NCI-H526 treated with DMSO at 0.1 percent for 48 hours (cell line): ENCODE measurements at places on chromosomes 11 and 22.
A peak's percentile ranks its signal among the peaks of the same experiment; 100 is the strongest.

GRCh38 chr11:124152770-124153407 lies 30.3 kb upstream of the OR10D3 start:
- DNase-seq: no peak

GRCh38 chr11:62612366-62613290 lies at the start of the genes EML3 and ROM1:
Gene EML3 (minus strand): TSS chr11:62612775. CDS start chr11:62612457, 318 bp downstream.
Gene ROM1 (plus strand): TSS chr11:62613257. CDS start chr11:62613282, 25 bp downstream.
- DNase-seq: peak; percentile 46

DNA sequence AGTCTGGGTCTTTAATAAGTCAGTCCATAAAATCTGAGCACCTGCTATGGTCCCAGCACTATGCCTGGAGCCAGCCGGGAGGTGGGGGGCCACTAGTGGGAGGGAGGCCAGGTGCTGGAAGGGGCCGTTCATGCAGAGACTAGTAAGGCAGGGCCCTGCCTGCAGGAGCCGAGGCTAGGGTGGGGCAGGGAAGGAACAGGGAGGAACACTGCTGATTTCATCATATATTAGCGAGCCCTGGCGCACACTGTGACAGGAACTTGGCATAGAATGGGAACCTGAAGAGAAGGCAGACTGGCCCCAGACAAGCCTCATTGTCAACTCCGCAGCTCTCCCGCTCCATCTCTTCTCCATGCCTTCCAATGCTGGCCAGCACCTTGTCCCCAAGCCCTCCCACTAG lies 7.1 kb downstream of the VSIG10L2 start:
- no peak for DNase-seq

- no peak for DNase-seq
Measured at GRCh38 chr22:50563413-50564160, 868 bp upstream of the SYCE3 start.

- peak; percentile 90 for DNase-seq
Measured at GRCh38 chr11:109697140-109697843, 275.3 kb downstream of the C11orf87 start.

DNA sequence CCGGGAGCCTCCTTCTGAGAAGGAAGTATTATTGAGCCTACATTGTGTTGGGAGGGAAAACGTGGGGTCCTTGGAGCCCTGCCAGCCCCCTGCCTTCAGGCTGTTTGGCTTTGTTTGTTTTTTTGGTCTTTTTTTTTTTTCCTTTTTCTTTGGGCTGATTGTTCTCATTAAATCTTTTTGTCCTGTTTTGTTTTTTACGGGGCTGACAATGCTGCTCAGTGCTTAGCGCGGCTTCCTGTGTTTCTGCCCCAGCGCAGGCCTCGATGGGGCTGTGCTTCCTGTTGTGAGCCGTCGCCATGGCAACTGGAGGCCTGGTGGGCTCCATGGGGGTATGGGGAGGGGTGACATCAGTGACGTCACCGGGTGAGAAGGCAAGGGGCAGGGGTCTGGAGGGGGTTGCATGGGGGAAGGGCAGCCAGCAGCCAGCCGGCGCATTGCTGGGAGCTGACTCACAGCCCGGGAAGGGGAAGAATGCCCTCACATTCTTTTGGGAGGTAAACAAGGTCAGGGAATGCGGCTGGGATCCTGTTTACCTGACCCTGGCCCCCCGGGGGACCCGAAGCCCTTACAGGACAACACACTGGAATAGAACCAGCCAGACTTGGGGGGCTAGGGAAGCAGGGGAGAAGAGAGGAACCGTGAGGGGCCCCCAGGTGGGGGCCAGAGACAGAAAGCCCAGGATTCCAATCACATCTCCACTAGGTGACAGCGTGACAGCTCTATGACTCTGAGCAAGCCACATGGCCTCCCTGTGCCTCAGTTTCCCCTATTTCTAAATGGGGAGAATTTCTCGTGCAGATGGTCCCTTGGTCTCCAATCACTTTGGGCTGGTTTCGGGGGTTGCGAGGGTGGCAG lies 22.2 kb upstream of the CBX7 start:
- no peak for DNase-seq

GRCh38 chr11:32425761-32426160 lies 9.6 kb downstream of the WT1 start:
- DNase-seq: no peak

- DNase-seq: no peak
Measured at GRCh38 chr11:32065865-32066629, 24.8 kb upstream of the RCN1 start.

DNA sequence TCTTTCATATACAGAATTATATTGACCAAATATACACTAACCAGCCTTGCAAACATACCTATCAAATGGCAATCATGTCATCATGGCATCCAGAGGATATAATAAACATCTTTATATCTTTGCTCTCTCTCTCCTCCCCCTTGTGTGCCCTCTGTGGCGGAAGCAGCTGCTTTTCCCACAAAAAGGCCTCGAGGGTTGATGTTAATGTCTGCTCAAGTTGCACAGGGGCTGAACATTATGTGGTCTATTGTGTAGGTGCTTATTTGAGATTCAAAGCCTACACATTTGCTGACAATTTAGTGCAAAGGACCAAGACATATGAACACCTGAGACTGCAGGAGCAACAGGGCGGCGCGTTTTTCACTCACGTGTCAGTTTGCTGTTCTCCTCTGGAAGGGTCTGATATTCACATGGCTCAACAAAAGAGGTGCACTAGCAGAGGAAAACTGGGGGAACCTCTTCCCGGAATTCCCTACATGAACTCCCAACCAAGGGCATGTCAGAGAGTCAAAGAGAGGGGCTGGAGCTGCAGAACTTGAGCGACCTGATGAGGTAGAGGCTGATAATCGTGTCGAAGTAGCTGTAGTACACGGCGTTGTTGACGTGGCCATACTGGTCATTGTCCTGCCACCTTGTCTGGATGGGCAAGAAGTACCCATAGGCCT lies 138.8 kb downstream of the RCN1 start:
- DNase-seq: peak; percentile 7

- no peak for DNase-seq
Measured at GRCh38 chr22:49009359-49010063, 818.2 kb downstream of the BRD1 start.

DNA sequence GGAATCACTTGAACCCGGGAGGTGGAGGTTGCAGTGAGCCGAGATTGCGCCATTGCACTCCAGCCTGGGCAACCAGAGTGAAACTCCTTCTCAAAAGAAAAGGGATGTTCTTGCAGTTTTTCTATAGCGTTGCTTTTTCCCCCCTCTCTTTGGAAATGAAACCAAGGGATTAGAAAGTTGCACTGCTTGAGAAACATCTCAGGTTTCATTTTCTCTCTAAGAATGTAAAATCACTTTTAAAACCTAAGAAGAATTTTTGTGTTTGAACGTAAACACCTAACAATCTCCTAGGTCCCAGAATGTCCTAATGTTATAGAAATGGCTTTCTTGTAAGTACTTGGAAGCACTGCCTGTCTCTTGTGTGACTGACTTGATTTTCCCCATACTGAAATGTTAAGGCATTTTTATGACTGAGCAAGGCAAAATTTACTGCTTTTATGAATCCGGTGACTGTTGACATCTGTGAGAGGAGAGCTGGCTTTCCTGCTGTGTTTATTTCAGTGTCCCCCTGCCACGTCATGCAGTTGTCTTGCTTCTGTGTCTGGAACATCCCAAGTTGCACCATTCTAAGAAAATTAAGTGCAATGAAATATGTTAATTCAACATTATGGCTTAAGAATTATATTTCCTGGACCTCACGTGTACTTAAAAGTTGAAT lies 37.7 kb downstream of the NF2 start:
- DNase-seq: no peak

DNA sequence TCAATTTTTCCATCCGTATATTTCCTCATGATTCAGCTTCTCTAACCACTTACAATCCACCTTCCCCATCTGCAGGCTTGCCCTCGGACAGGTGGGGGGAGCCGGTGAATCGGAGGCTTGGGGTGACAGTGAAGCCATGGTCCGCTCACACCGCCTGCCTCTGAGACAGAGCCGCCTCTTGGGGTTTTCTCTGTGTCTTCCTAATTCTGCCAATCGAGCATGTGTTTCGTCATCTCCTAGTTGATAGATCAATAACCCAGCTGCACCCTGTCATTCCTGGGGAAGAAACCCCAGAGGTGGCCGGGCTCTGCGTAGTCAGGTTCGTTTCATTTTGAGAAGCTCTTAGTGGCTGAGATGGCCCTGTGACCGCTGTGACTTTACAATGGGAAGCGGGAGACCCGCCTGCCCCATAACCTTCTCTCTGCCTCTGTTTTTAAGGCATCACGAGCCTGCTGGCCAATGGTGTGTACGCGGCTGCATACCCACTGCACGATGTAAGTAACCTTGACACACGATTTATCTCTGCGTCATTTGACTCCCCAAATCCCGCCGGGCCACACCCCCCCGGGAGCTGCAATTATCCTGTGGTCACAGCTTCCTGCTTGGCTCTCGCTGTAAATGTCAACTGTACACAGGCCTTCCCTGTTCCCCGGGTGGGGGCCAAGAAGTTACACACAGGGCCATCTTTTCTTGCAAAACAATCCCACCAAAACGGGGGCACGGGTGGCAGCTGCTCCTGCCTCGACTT lies 33.3 kb downstream of the ANO1 start:
- no peak for DNase-seq

GRCh38 chr11:61157743-61158142 lies 3.5 kb downstream of the VPS37C start:
- DNase-seq: no peak

DNA sequence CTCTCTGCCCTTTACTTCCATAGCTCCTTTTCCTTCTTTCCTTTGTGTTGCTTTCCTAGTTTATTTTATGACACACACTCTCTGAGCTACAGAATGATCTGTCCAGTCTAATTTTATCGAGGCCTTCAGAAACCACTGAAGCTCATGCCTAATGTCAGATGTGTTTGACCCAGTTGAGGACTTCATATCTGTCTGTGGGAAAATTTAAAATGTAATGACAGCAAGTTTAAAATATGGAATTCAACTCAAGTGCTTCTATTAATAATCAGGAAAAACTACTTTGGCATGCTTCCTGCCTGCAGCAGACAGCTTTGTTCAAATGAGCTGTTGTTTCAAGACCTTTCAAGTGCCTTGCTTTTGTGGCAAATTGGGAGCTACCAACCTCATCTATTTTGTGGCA lies 261.8 kb upstream of the MTNR1B start:
- peak; percentile 78 for DNase-seq

DNA sequence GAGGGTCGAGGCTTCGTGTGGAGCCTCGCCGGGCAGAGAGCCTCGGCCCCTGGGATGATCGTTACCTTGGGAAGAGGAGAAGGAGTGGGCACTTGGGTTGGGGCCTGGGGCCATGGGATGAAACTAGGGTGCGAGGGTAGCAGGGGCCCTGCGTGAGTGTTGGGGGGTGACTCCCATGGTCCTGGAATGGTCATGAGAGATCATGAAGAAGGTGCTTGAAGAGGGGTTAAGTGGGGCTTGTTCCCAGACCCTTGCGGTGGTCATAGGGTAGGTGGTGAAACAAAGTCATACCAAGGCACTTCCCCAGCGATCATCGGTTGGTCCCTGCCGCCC lies 284 bp downstream of the CCS start:
- DNase-seq: no peak

DNA sequence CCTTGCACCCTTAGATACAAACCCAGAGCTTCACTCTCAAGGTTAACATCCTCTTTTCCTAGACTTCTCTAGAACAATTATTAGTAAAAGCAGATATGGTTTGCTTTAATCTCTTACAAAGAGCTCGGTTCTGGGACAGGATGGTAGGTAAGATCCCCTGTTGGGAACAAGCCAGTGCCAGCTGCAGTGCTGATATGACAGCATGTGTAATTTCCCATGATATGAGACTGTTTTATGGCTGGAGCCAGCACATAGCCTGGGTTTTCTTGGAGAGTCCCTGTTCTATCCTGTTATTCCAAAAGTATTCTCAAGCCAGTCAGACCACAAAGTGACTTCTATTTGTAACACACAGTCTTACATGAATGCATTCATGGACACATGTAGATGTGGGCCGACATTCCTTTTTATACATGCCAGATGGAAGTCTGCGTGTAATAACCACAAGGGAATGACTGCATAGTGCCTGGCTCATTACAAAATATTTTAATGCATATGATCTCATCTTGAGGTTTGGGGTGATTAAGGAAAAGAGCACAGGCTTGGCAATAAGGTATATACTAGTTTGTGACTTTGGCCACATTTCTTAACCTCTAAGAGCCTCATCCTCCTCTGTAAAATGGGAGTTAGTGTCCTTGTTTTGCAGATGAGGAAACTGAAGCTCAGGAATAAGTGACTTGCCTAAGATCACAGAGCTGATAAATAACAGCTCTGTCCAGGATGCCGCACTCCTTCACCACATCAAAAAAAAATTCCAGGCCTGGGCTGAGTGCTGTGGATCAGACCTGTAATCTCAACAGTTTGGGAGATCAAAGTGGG lies 21.8 kb downstream of the CLMP start:
- no peak for DNase-seq

DNA sequence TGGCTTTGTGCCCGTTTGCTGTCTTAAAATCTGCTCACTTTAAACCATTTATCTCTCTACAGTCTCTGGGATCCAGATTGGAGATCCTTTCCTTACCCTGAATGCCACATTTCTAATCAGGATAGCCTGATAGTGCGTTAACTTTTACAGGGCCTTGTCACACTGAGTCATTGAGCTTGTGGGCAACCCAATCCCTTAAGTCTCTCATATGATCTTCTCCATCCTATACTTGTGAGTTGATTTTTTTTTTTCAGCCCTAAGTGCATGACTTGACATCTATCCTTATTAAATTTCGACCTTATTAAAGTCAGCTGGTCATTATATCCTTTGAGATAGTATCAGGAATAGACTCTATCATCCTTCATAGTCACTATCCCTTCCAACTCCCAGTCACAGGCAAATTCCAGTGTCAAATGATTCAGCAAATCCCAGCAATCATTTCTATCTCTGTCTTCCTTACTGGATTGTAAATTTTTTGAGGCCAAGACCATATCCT lies 57.7 kb downstream of the TEAD1 start:
- DNase-seq: no peak

DNA sequence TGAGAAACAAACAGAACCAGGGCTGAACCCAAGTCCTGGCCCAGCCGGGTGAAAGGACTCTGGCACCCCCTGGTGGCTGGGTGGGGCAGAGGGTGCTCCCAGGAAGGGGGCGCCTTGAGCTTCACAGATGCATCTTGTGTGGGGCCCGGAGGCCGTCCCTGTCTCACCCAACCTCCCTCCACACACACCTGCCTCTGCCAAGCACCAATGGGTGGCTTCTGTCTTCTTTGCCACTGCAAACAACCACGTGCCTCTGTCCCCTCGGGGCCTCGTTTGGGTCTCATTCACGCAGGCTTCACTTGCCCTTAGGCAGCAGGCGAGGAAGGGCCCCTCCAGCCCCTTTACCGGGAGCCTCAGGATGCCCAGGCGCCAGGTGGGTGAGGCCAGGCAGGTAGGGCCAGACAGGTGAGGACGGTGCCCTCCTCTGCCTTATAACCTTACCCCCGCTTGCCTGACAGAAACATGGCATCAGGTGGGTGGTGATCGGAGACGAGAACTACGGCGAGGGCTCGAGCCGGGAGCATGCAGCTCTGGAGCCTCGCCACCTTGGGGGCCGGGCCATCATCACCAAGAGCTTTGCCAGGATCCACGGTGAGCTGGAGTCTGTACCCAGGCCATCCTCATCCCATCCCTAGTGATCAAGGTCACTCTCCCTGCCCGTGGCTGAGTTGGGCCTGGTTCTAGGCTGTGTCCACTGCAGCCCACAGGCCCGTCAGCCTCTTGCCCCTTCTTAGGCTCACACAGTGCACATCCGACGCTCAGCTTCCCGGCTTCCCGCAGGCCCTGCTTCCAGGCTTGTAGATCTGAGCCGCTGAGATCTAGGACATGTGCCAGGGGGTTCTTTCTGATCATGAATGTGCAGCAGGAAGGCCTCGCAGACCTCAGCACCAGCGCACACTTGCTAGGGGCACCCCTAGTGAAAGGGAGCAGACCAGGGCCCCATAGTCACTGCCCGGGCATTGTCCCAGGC lies 17.2 kb downstream of the POLR3H start:
- no peak for DNase-seq
